ENCODE measurements at places on chromosomes 7 and 10.

- DNase-seq: no peak
Observed at GRCh38 chr10:50618624-50619023, 5.1 kb downstream of the SGMS1 start.

DNA sequence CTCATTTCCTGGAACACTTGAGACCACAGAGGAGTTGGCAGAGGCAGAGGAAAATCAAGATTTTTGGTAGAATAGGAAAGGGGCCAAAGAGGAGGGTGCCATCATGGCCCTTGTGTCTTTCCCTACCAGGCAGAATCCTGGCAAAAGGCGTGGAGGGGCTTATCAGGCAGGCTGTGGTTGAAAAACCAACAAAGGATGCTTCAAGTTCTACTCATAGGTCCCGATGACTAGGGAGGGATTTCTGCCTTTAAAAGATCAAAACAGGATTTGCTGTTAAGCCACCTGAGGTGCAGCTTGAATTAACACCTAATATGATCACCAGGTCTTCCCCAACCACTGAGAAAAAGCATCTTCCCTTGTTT is 45.7 kb downstream of the BPGM start:
- DNase-seq: no peak

- no peak for DNase-seq
Observed at GRCh38 chr7:122673951-122674350, 25.0 kb downstream of the RNF133 start.

GRCh38 chr7:22610951-22611757 is 111.2 kb upstream of the STEAP1B start:
- no peak for DNase-seq

- DNase-seq: no peak
Observed at GRCh38 chr10:128534686-128535085, 408.5 kb upstream of the MKI67 start.

- no peak for DNase-seq
Observed at GRCh38 chr7:16646472-16647072, 591 bp downstream of the BZW2 start.

DNA sequence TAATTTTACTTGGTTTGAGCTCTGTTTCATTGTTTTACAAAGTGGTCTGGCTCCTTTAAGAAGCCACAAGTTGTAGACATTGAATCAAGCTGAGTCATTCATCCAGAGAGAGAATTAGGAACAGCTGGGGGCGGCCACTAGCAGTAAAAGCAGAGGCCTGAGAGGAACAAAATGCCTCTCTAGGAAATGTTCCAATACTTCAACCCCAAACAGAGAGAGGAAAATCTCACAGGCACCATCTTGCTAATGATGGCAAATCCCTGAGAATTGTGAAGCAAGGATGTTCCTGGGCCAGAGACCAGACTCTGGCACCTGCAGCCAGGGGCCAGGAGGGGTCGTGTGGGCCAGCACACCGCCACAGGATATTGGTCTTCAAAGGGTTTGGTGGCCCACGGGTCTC is 26.5 kb upstream of the TRIL start:
- DNase-seq: no peak

DNA sequence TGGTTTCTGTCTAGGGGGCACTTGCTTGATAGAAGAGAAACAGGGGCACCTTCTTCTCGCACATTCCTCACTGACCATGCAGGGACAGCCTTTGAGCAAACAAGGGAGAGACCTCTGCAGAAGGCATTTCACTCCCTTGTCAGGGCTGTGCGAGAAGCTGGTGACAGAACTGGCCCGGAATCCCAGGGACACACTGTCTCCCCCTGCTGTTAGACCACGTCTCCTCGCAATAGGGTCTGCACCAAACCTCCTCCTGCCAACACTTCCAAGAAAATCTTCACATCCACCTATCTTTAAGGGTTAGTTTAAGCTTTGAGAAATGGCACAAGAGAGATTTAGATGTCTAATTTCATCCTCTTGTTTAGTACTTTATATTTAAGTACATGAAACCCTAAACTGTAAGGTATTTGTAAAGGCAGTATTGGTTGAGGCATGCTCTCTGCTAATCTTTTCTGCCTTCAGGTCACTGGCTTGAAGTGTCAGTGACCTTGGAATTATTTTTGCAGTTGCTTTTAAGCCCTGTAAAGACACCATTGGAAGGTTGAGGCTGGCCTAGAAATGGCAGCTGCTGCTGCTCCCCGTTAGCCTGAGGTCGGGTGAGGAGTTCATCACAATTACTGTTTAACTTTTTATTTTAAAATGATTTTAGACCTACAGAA is 37.0 kb downstream of the RBM20 start:
- DNase-seq: peak; percentile 75

GRCh38 chr7:15801551-15801950 is 115.1 kb upstream of the MEOX2 start:
- DNase-seq: no peak

DNA sequence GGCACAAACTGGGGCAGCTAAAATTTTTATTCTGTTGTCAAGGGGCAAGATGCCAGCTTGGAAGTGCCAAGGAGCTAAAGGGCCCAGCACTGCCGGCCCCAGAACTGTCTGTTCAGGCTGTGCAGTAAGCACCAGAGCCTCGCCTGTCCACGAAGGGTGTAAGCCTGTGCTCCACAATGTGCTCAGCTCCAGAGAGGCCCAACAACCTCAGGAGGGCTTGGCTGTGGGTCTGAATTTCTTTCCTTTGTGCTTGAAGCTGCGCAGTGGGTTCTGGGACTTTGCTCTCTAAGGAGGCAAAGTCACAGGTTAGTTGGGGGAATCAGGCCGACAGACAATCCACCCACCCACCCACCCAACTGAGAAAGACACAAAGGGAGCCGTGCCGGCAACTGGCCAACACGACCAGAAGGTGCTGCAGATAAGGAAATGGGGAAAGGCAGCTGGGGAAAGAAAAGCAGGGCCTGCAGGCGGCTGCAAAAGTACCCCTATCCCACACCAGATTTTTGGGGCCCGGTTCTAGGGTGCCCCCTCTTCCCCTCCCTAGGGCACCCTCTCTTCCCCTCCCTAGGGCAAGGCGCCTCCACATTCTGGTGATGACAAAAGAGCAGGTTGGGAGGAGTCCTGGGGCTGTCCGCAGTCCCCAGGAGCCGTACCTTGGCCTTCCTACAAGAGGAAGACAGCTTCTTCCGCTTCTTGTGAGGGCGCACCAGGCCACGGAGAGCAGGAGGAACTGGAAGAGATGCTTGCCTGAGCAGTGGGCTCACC is 7.7 kb downstream of the DDX56 start:
- no peak for DNase-seq

DNA sequence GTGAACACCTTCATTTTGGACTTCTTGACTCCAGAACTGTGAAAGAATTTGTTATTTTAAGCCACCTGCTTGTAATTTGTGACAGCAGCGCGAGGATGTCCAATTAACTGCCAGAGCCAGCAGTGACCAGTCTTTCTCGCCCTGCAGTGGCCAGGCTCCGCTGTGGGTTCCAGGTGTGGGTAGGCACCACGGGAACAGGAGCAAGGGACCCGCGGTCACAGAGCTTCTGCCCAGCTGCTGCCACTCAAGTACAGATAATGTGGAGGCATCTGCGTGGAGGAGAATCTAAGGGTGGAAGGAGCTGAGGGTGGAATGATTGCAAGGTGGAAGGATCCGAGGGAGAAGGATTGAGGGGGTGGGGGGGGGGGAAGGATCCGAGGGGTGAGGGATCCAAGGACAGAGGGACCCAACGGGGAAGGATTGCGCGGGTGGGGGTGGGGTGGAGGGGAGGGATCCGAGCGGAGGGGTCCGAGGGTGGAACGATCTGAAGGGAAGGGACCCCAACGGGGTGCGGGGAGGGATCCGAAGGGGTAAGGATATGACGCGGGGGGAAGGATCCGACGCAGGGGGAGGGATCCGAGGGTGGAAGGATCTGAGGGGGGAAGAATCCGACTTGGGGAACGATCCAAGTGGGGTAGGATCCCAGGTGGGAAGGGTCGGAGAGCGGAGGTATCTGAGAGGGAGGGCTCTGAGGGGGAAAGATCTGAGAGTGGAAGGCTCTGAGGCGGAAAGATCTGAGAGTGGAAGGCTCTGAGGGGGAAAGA is 3.6 kb downstream of the CALY start:
- DNase-seq: peak; percentile 23

DNA sequence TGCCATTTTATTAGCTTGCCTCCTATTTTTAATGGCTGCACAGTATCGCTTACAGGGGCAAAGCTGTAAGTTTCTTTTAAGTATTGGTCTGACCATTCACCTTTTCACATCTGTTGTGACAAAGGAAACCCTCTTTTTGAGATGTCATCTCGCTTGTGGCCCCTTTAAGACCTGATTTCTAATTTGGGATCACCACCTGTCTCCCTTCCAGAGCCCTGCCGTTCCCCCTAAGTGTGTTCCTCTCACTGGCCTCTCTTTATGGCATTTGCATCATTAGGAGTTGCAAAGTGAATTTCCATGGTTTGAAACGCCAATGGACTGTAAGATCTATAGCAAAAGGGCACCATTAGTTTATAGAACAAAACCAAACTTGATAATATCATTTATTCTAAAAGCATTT is 1.4 kb downstream of the EPDR1 start:
- DNase-seq: no peak

DNA sequence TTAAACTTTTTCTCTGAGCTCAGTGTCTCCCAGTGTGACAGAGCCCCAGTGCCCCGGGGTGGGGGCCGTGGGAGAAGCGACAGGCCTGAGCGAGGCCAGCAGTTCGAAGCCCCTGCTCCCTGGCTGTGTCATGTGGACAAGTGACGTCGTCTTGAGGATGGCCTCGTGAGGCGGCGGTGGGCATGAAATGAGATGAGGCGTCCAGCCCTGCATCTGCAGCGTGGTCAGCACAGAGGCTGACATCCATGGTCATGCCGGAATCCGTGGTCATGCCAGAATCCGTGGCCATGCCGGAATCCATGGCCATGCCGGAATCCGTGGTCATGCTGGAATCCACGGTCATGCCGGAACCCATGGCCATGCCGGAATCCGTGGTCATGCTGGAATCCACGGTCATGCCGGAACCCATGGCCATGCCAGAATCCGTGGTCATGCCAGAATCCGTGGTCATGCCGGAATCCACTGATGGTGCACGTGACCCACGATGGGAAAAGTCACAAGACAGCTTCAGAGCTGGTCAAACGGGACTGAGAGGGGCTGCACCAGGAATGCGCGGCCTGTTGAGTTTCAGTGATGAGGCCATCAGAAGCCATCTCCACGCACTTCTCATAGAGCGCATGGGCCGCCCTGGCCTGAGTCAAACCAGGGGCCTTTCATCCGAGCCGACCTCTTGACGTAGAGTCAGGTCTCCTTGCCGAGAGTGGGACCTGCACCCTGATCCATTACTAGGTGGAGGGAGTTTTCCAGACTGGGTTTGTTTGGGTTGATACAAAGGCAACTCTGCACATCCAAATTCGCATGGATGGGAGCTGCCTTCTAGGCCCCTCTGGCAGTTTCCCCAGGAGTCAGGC is 342.5 kb downstream of the PTPRN2 start:
- no peak for DNase-seq

DNA sequence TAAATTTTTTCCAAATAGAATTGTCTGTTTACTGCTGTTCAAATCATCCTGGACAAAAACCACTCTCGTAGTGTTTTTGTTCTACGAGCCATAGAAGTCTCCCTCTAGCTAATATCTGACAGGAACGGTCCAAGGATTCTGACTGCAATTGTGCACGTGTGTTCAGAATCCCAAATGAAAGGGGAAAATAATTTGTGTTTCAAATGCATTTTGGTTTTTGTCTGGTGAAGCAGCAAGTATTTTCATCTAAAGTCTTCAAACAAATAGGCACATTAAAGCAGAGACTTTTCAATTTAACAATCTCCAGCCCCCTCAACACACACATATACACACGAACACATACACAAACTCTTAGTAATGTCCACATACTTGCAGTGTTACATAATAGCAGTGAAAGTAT is 475 bp downstream of the NEUROD6 start:
- no peak for DNase-seq

DNA sequence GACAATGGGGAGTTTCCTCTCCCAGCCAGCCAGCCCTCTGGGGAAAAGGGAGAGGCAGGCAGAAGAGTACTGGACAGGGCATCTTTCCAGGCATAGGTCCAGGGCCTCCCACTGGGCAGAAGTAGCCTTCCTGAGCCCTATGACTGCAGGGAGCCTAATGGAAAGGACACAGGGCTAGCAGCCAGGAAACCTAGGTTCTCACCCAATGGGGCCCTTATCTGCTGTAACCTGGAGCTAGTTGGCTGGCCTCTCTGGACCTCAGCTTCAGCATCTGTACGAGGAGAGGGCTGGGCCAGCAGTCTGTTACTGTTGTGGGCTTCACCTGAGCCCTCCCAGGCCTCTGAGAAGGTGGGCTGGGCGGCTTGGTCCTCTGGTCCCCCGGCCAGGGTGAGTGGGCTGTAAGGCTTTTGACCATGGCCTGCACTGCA is 22.4 kb downstream of the LDB3 start:
- DNase-seq: no peak

DNA sequence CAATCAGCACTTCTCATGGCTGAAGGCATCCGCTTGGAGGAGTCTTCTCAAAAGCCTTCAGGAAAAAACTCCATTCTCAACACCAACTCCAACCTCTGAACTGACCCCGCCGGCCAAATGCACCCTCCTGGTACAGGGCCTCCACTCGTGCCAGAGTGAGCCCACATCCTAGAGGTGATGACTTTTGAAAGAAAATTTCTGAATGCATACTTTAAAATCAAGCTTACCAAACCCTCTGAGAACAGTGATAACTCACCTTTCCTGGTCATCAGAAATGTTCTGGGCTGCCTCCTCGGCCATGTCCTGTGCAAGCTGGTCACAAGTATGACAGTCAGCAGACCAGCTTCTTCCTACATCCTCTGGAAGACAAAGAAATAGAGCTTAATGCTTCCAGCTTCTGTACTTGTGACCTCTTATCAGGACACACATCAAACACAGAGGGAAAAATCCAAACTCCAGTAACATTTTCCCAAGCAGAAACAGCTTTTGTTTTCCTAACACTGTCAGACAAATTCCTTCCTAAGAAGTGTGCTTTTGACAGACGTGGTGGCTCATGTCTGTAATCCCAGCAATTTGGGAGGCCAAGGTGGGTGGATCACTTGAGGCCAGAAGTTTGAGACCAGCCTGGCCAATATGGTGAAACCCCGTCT is at the start of gene PKD1L1:
Gene PKD1L1, minus strand, starts transcription at position 326 of the 650 bp plus-strand sequence. Its CDS starts 26 bp downstream, at position 300.
- DNase-seq: no peak
